ENCODE measurements at places on chromosomes 16 and 17.

- no peak for DNase-seq
These were observed 64.6 kb downstream of the ANKFN1 start for GRCh38 chr17:56217921-56218320.

- no peak for DNase-seq
These were observed 18.2 kb upstream of the METTL2A start for GRCh38 chr17:62405451-62405850.

- DNase-seq: no peak
These were observed 2.5 kb downstream of the VAMP2 start for GRCh38 chr17:8160224-8160577.

GRCh38 chr16:83723244-83723643 lies 84.5 kb upstream of the HSBP1 start:
- no peak for DNase-seq

GRCh38 chr17:20206068-20206467 lies 196.9 kb downstream of the SPECC1 start:
- no peak for DNase-seq

DNA sequence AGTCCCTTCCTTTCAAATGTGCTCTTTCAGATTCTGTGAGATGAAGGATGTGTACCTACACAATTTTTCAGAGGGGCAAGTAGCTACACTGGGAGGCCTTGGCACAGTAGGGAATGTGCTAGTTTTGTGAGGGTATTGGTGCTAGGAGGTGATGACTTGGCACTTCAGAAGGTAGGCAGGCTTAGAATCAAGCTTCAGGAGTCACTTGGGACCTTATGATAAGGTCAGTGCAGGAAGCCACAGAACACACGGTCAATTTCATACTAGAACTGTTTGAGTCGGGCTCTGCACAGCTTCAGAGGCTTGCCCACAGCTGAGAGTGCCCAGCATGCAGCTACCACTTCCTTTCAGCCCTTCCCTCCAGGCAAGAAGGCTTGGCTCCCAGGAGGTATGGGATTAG lies 6.1 kb downstream of the CMTM1 start:
- no peak for DNase-seq

- no peak for DNase-seq
These were observed 114.7 kb downstream of the ENGASE start for GRCh38 chr17:79189305-79189704.

DNA sequence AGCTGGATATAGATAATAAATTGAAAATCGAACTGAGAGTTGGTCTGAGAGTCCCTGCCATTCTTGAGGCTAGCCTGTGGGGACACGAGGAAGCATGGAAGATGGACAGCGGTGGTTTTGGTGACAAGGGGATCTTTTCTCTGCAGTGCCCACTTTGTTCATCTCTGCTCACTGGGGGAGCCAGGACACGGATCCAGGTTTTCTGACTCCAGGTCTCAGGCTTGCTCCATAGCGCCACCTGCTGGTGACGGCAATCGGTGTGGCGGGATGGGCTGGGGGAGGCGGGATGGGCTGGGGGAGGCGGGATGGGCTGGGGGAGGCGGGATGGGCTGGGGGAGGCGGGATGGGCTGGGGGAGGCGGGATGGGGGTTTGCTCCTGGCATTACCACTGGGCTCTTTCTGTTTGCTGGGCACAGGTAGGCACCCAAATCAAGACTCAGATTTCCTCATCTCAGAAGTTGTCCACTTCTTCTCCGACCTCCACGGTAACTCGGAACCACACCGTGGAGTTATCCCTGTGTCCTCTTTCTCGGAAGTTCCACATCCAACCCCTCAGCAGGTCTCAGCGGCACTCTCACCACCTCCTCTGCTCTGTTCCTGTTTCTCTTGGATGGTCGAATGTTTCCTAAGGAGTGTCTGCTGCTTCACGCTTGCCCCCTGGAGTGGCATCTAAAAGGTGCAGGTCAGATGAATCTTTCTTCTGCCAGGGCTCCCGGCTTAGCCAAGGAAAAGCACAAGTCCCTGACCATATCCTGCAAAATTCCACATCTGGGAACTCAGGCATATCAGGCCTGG lies 142.4 kb downstream of the CYLD start:
- peak; percentile 62 for DNase-seq

DNA sequence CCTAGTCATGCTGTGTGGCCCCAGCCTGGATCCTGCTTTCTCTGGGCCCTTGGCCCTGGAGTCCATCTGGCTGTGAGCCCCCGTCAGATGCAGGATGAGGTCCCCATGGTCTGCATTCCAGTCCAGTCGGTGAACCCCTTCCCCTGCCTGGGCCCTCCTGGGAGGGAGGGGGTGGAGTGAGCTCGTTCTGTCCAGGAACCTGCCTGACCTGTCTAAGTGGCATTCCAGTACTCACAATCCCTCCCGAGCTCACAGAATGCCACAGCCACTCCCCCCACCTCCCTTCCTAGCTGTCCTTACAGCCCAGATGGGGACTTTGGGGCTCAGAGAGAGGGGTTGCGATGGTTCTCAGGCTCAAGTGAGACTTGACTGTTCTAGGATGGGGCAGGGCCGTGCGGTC lies 15.5 kb downstream of the SPNS2 start:
- DNase-seq: peak; percentile 96

DNA sequence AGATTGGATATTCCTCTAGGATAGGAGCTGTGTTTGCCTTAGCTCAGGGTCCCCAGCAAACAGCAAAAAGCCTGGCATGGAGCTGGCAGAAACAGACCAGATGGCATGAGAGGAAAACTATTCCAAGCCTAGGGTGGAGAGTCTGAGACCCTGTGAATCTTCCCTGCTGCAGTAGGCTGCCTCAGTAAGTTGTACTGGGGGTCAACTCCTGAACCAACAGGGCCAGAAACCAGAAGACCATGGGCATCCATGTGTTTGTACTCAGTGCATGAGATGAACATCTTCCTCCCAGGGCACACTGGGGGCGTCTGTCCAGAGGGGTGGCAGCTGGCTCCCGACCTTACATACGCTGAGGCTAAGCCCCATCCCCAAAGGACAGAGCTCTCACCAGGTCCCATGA lies 214.4 kb downstream of the C16orf78 start:
- peak; percentile 30 for DNase-seq

- no peak for DNase-seq
These were observed 12.6 kb downstream of the PHB1 start for GRCh38 chr17:49401971-49402611.

DNA sequence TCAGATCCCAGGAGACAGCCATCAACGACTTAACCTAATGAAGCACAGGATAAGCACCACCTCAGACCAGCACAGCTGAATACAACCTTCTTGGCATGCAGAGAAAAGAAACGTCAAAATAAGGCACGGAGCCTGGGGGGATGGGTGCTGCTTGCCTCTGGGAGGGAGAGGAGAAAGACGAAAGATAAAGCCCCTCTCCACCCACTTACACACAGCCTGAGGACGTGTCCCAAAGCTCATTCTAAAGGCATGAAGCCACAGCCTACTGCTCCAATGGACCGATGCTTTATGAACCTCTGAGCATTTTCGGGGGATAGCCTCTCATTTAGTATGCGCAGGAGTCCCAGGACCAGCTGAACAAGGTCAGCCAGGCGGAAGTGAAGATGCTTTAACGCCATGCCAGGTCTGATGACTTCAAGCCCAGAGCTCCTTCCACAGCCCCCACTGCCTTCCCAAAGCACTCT lies 31.1 kb downstream of the ST3GAL2 start:
- no peak for DNase-seq

DNA sequence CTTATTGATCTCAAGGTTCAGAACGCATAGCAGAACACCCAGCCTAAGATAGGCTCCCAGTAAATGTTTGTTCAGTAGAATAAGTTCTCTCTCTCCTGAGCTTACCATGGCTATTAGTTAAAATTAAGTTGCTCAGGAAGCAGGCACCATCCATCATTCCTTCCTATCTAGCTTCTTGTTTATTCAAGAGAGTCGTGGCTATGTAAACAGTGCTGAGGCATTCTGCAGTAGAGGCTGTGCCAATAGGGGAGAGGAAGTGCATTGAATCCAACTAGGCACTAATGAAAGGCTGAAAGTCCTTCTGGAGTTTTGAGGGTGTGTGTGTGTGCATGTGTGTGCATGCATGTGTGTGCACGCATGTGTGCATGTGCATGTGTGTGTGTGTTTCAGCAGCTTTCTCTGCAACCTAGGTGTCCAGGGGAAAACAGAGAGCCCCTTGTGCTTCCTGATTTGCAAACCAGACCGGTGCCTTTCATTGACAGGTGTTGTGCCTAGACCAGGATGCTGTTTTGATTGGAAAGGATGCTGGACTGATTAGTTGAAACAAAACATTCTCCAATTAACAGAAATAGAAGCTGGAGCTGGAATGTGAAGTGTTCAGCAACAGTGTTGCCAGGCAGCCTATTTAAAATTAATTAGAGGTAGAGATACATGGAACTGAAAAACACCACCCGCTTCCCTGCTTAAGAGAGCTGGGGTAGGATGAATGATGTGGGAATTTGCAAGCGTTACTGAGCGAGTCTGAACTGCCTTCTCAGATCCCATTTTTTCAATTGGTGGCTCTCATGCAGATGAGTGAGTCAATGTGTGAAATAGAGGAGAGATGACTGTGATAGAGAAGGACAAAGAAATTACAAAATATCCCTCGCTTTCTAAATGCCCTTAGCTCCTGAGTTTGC lies 103.3 kb upstream of the CLEC3A start:
- DNase-seq: no peak

DNA sequence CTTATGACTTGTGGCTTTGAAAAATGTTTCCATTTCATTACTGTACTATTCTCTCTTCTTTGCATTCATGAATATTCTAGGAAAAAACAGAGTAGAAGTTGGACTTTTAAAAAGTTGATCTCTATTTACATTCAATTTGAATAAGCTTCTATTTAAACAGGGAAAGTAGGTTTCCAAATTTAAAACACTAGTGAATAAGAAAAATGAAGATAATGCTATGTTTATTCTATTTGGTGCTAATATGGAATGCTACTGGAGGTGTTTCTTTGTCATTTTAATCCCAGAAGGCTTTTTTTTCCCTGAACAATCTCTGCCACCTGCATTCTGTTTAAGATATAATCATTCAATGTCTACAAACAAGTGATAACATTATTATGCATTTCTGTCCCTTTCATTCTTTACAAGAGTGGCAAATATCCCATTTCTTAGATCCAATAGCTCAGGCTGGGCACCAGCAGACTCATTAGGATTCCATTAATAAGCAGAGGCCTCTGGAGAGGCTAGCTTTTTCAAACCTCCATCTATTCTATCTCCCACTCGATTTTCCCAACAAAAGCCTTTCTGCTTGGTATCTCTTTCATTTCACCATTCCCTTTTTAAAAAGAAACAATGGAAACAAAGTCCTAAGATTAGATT lies 1001.6 kb upstream of the CDH8 start:
- DNase-seq: no peak

- DNase-seq: no peak
These were observed 26.5 kb upstream of the N4BP1 start for GRCh38 chr16:48636521-48636920.

DNA sequence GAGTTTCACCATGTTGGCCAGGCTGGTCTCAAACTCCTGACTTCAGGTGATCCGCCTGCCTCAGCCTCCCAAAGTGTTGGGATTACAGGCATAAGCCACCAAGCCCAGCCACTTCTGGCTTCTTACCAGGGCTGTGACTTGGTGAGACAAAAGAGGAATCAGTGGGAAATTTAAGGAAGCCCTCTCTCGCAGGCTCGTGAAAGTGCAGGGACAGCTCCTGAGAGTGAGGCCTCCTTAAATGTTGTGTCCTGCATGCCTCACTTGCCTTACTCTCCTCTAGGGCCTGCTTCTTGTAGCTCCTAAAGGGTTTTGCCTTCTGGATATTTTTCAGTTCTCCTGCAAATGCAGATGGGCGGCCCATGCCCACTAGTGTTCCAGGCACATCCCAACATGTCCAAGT lies 5.2 kb downstream of the AHSP start:
- no peak for DNase-seq

- DNase-seq: no peak
These were observed 113.6 kb downstream of the RAP1GAP2 start for GRCh38 chr17:2909846-2910234.

- DNase-seq: no peak
These were observed 63.6 kb downstream of the OTOA start for GRCh38 chr16:21727344-21727743.

DNA sequence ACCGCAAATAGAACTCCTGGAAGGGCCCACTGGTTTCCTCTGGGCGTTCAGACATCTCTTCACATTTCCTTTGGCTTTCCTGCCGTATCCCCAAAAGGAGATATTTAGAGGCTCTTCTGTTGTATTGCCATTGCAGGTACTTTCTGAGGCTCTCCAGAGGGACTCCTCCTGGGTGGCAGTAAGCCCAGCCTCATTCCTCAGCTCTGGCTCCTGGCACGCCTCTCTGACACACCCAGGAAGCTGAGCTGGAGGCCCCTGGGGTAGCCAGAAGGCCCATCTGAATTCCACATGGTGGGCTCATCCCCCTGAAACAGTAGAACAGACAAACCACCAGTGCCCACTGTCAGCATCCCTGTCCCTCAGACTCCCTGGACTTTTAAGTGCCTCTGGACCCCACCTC lies 206.7 kb downstream of the PARN start:
- DNase-seq: no peak

GRCh38 chr16:73216932-73217331 lies 169.0 kb upstream of the ZFHX3 start:
- DNase-seq: no peak

GRCh38 chr17:37720989-37721388 lies 23.9 kb downstream of the HNF1B start:
- DNase-seq: no peak

GRCh38 chr16:87323727-87324410 lies 6.7 kb upstream of the C16orf95 start:
- no peak for DNase-seq

DNA sequence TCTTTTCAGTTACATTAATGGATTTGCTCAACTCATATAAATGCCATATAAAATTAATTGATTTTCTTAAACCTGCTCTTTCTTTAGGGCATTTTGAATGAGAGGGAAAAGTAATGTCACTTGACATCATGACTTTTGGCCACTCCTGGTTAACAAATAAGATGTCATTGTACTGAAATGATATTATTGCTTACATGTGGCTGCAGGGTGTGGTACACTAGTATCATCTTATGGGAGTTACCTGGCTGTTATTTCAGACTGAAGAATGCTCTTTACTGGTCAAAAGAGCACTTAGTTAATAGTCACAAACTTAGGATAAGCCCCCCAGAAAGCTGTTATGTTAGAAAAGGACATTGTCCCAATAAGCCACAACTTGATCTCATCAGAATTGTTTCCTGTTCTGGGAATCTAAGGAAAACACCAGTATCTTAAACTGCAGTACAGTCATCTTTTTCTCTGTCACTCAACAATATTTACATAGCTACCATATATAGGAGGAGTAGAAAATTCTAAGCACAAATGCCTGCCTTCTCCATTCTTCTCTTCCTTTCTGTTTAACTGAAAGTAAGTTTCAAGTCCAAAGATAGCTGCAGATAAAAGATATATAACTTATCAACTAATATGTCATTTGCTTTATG lies 53.9 kb upstream of the MRC2 start:
- no peak for DNase-seq

GRCh38 chr17:82780195-82780594 lies 28.3 kb downstream of the TBCD start:
- DNase-seq: no peak

GRCh38 chr16:70438585-70438968 lies 323 bp downstream of the ST3GAL2 start:
- DNase-seq: no peak
